Epithelial cell of proximal tubule (primary cell): ENCODE measurements at places on chromosomes 16 and 17. TPM values are rescaled to one million over a fixed set of nuclear protein-coding genes. Genes with fewer than 3 reads are reported as not detected.

XAF1 gene
- total RNA-seq, result 0.06 TPM in 1 of 2 replicates, not detected in the other

KRTAP4-5 gene
- total RNA-seq, result not detected in 2 replicates

HYDIN gene
- 1.3 and 1.5 TPM in 2 replicates for total RNA-seq

NOTUM gene
- not detected in 2 replicates for total RNA-seq

NHLRC4 gene
- 0.35 and 0.51 TPM in 2 replicates for total RNA-seq

SDR42E1 gene
- 13.5 and 16.1 TPM in 2 replicates for total RNA-seq

WNT3 gene
- 1.6 and 2.3 TPM in 2 replicates for total RNA-seq

HMOX2 gene
- total RNA-seq, result 75.9 and 105 TPM in 2 replicates

ABCC3 gene
- total RNA-seq, result 6.3 and 6.6 TPM in 2 replicates

SMIM36 gene
- total RNA-seq, result not detected in 2 replicates

CRYBA1 gene
- total RNA-seq, result not detected in 2 replicates

GRCh38 chr17:49681106-49681979 lies 3.4 kb upstream of the SPOP start:
- no peak for DNase-seq

DNA sequence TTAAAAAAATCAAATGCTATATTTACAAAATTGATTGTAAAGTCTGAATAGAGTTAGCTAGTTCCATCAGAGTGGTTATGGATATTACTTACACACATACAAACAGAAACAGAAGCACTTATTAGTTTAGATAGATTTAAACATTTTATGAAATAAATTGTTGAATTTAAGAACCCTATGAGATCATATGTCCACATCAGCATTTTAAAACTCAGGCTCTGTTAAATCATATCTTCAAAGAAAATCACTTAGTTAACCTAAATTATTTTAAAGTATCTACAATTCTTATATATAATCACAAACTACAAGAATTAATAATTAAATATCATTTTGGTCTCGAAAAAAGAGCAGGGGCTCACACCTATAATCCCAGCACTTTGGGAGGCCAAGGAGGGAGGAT lies 42.5 kb downstream of the HELZ start:
- no peak for DNase-seq

DNA sequence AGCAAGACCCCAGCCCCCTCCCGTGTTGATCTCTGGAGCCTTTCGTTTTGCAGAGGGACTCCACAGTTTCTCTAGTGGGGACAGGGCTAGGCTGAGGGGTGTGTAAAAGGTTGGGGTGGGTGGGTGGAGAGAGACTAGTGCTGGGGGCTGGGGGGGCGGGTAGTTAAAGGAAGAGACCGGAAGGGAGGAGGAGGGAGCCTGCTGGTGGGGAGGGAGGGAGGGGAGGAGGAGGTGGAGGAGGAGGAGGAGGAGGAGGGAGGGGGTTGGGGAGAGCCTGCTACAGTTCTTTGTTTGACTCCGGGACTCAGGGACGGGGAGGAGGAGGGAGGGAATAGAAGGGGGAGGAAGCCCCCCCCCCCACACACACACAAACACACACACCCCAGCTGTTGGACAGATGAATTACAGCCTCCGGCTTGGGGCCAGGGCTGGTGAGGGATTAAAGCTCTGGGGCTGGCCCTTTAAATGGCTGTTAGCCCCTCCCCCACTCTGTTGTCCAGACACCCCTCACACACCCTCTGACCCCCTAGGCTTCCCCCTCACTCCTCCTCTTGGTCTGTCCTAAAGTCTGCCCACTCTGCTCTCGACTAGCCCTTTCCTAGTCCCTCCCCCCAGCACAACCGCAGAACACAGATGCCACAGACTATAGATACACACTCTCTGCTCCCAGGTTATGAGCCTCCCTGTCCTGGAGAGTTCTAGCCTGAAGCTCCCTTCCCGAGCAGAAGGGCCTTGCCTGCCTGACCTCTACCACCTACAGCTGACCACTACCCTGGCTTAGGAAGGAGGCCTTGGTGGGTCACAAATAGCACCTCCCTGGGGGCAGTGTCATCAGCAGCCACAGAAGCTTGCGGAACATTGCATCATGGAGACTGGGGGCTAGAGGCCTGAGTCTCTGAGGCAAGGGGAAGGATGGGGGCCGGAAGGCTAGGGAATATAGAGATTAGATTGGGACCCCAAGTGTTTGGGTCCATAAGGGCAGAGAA lies 4.4 kb downstream of the KDM6B start:
- no peak for DNase-seq

GRCh38 chr16:70470927-70471341 lies 16.5 kb downstream of the FCSK start:
- no peak for DNase-seq

DNA sequence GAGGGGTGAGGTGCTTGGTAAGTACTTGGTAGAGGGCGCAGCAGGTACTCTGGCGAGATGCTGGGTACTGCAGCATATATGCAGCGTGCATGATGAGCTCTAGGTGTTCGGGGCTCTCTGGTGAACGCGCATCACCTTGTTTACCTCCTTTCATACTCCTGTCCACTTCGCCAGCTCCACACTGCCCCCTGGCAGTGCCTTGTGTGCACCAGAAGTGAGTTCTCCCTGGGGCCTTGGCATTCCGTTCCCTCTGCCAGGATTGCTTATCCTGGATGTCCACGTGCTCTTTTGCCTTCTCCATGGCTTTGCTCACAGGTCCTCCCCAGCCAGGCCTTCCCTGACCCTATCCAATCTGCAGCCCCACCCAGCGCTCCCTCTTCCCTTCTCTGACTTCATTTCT lies 154.2 kb downstream of the MRM1 start:
- DNase-seq, result no peak

DNA sequence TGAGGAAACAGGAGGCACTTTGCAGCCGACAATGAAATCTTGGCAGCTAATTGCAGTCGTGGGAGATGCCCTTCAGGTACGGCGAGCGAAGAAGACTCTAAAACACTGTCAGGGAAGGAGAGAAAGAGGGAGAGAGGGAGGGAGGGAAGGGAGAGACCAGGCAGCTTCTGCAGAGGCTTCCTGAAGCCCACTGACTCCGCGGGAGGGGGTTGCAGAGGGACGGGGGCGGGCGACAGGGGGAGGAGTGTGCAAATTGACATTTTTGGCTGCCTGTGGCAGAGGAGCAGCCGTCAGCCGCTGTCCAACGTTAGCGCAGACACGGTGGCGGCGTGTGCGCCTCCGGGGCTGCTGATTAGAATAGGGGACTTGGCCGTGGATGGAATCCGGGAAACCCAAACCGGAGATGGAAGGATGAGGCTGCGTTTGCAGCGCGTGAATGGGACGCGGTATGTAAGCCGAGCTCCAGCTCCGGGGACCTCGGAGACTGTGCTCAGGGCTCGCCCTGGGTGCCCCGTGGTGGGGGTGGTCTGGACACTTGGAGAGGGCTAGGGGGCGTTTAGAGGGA lies 849.1 kb upstream of the RBFOX1 start:
- DNase-seq, result no peak

DNA sequence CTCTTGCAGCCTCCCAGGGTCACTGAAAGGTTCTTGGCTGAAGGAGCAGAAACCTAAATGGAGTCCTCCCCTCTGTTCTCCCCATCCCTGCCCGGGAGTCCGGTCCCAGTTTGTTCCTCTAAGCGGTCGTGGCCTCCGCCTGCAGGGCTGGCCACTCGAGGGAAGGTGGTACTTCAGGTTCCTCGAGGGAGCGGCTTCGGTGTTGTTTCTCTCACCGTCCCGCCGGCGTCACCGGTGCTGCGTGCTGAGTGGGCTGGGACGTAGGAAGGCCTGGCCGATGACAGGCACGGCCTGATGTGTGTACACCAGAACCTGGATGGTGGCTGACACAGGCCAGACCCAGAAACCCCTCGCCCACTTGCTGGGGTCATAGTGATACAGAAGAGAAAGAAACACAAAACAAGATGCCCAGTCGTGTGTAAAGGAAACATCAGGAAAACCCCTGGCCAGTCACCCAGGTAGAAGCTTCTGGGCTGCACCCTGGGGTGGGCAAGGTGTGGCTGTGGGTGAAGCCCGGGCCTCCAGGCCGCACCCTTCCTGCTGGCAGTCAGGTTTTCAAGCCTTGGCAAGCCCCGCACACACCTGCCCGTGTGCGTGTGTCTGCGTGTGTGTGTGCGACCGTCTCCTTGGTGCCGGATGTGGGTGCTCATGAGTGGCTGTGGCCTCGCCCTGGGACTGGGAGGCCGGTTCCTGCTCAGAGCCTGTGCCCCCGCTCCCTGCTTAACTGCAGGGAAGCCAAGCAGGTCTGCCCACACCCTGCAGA lies 52.0 kb downstream of the BAIAP2 start:
- DNase-seq, result no peak

DNA sequence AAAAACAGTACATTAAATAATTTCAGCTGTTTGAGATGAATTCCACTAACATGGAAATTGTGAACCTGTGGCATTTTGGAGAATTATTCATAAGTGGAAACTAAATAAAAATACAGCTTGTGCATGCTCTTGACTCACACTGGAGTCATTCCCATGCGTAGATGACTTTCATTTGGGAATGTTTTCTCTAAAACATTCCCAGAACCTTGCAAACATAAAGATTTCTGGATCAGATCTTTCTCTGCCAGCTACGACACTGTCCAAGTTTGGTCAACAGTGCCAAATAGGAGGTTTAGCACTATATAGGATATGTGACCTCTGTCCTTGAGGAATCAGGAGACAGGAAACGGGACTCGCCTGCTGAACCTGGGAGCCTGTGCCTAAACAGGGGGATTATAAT lies 400.9 kb downstream of the SLC39A11 start:
- no peak for DNase-seq

- no peak for DNase-seq
These were observed 95.1 kb upstream of the TMEM132E start for GRCh38 chr17:34484193-34484733.

DNA sequence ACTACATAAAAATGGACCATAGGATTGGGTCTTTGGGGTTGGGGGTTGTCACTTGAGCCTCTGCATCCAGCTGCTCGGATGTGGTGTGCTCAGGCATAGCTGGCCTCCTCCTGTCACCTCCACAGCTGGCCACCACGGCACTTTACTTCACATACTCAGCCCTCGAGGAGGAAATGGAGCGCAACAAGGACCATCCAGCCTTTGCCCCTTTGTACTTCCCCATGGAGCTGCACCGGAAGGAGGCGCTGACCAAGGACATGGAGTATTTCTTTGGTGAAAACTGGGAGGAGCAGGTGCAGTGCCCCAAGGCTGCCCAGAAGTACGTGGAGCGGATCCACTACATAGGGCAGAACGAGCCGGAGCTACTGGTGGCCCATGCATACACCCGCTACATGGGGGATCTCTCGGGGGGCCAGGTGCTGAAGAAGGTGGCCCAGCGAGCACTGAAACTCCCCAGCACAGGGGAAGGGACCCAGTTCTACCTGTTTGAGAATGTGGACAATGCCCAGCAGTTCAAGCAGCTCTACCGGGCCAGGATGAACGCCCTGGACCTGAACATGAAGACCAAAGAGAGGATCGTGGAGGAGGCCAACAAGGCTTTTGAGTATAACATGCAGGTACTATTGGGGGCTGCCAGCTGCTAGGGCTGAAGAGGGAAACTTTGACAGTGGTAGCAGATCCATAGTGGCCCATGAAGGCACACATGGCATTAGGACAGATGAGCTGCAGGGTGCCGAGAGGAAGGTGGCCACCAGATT lies 30.8 kb downstream of the CDIP1 start:
- DNase-seq, result no peak

DNA sequence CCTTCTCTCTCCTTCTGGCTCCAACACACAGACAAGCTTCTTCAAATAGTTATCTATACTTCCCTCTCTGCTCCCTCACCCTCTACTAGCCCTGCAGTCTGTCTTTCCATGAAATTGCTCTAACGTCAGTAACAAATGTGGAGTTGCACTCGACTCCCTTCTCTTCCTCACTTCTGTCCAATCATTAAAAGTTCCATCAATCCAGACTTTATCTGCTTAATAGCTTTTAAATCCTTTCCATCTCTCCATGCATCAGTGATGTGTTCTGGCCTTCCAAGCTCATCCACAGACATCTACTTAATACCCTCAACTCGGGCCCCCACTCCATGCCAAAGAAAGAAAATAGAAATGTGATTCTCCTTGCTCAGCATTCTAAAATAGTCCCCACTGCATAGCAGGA lies 422.1 kb upstream of the CDH5 start:
- no peak for DNase-seq

DNA sequence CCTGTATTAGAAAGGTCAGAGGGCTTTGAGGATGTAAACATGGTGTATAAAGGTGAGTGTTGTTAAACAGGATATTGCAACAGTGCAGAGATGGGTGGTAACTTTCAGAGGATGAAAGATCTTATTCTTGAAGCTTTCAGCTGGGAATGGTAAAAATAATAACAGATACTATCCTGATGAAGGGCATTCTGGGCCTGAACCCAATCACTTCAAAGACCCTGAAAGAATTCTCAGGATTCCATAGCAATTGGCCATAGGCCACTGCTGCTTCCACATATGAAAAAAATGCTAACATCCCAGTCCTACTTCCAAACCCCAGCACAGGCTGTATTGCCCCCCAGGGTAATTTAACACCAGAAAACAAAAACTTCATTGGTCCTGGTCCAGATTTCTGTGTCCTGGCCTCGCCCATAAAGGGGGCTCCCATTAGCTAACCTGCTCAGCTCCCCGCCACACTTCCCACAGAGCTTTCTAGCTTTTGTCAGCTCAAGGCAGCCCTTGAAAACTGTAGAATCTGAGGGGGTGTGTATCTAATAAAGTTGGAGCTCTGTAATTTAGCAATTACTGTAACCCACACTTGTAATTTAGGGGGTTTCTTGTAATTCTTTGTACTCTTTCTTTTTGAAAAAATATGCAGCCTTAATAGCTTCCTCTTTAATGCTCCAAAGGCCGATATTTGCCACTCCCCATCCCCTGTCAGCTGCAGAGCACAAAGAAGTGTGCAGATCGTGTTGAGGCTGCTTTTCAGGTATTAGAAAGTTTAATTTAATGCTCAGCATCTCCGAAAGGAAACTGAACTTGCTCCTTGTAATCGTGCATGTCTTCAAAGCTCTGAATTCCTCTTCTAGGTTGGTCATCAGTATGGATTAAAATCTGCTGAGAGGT lies 371.5 kb downstream of the SEC14L1 start:
- DNase-seq, result no peak

DNA sequence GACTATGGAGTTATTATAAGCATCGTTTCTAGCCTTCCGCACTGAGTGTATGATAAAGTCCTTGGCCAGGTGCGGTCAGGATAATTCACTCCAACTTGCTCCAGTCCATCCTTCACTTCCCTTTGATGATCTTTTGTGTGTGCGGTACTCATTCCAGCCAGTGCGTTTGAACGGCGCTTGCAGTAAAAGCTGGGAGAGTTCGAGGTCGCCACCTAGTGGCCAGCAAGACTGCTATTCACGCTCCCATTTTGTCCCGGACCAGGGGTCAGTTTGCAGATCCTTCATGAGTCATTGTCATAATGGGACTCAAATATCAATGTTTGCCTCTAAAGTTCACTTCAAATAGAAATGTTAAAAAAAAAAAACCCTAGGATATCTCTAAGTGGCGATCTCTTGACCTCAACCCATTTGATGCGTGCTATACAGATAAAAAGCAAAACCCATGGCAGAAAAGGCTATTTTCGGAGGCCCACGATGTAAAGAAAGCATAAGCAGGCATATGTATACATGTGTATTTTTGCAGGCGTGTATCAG lies 417.1 kb downstream of the TMEM114 start:
- DNase-seq, result peak; percentile 18
